ENCODE measurements at places on chromosomes 1 and 21.

DNA sequence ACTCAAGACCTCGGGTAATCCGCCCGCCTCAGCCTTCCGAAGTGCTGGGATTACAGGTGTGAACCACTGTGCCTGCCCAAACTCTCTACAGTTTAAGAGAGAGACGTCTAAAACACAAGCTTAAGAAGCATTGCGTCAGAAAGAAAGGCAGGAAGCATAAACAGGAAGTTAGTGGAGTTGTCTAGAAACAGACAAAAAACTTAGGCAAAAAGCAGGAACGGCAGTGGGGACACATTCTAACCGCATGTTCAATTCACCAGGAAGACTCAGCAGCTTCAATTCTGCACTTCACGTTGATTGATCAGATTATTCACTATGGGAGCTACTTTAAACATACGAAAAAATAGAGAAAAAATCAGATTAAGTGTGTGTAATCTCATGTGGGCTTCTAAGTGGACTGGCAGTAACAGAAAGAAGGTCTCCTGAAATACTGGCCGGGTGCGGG is 7.4 kb downstream of the CFAP74 start:
- DNase-seq: no peak

GRCh38 chr1:29312469-29313461 is 76.4 kb downstream of the PTPRU start:
- DNase-seq: no peak

- DNase-seq: peak; percentile 65
Measured at GRCh38 chr1:209926045-209926444, 12.0 kb upstream of the SYT14 start.

DNA sequence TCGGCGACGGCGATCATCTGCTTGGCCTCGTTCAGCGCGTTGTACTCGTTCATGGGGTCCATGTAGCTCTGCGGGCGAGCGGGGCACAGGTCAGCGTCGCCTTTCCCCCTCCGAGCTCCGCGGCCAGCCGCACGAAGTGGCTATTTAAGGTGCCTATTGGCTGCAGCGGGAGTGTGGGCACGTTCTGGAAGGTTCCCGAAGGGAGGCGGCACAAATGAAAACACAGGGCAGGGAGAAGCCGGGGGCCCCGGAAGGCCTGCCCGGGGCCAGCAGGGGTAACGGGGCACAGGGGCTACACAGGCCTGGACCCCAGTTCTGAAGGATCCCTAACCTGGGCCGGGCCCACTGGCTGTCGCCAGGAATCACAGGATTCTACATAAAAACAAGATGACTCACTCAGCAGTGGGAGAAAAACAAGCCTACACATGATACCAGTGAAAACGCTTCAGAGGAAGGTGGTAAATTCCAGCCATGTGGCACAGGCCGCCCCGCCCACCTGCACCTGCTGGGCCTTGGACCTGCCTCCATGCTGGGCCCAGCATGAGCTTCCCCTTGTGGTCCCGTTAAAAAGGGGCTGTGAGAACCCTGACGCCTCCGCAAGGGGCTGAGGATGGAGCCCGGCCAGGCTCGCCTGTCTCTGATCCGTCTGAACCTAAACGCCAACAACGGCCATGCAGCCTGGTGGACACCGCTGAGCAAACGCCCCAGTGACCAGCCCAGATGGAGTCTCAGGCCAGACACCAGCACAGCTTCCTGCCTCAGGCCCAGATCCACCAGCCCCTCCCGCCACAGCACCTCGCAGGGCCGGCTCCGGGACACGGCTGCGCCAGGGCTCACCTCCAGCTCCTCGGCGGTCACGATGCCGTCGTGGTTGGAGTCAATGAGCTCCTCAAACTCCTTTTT is 3.9 kb upstream of the TNFRSF4 start:
- no peak for DNase-seq

- DNase-seq: no peak
Measured at GRCh38 chr21:31991356-31992331, 118.8 kb downstream of the HUNK start.

GRCh38 chr1:211632808-211633523 is 42.5 kb downstream of the NEK2 start:
- no peak for DNase-seq

DNA sequence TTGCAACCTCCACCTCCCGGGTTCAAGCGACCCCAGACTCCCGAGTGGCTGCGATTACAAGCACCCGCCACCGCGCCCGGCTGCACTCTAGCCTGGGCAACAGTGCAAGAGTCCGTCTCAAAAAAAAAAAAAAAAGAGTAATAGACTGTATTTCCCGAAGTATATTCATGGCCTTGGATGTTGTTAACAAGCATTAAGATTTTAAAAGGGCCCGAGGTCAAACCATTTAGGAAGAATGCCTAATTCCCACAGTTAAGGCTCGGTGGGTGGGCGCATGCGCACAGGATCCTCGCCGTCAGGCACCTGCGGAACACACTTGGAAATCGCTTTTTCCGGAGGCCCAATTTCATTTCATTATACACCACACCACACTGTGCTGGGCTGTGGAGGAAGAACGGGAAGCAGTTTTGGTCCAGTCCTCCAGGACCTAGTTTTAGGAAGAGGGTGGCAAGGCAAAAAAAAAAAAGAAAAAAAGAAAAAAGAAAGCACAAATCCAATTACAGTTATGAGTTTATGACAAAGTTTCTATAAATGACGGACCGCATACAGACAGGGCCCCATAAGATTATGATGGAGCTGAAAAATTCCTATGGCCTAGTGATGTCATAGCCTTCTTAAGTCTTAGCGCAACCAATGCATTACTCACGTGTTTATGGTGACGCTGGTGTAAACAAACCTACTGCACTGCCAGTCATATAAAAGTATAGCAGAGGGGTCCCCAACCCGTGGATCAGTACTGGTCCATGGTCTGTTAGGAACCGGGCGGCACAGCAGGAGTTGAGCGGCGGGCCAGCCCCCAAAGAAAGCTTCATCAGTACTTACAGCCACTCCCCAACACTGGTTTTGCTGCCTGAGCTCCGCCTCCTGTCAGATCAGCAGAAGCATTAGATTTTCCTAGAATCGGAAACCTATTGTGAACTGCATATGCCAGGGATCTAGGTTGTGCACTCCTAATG is 38.2 kb downstream of the H3-3A start:
- DNase-seq: no peak

DNA sequence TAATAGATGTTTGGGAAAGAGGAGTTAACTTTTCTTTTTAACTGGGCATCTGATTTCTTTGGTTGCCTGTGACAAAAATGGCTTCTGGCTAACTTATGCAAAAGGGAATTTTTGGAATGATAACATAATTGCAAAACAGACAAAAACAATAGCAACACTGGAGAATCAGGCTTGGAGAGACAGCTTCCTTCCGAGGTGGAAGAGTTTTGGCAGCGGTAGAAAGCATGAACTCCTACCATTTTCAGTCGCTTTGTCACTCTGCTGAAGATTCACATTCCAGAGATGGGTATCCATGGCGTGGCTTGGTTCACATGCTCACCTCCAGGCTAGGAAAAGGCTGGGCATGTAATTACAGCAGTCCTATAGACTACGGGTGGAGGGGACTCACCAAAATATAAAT is 17.2 kb upstream of the FGGY start:
- no peak for DNase-seq

GRCh38 chr1:31207046-31207445 is 32.6 kb downstream of the NKAIN1 start:
- no peak for DNase-seq

DNA sequence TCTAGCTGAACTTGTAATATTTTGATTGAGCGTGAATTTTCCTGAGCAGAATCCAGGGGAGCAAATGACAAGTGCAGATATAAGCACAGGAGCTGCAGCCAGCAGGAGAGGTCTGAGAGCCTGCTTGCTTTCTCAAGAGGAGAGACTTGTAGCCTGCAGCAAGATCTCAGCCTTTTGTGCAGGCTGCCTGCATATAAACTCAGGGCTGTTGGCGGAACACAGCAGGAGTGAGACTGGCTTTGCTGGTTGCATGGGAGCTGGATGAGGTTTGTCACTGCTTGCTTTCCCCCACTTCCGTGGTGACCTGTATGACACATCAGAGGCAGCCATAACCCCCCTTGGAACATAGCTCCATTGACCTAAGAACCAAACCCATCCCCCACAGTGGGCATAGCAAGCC is 725.4 kb upstream of the RGS18 start:
- no peak for DNase-seq

DNA sequence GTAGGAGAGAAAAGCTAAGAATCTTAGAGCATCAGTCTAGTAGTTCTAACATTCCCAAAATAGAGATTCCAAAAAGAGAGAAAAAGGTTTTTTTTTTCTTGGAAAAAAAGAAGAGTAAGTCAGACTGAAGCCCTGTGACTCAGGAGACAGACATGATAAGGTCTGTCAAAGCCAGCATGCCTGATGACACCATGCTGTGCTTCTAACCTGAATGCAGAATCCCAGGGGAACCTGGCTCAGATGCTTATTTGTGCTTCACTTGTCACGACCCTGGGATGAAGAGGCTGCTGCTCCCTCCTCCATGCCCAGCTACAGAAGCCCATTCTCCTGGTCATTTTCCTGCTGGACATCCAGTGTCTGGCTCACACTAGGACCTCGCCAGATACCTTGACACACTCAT is 44.3 kb downstream of the ERICH3 start:
- DNase-seq: no peak

DNA sequence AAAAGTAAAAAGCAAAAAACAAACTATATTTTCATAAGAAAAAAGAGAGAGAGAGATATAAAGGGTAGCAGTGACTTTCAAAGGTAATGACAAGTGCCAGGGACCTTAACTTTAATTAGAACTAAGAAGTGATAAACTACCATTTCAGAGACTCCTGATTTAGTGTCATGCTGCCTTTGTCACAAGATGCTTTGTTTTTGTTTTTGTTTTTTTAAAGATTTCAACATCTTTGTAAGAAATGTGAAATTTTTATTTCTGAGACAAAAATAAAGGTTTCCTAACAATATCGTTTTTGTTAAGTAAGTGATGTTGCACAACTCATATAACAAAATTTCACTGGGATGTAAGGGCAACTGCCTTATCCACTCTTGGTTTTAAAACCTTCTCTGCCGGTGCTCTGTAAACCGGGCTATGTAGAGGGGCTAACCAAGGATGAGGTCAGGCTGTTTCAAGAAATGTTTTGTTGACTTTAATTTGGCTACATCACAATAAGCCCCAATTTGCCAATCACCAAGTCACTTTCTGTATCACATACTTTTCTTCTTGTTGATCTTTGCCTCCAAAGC is 35.2 kb upstream of the SYT2 start:
- no peak for DNase-seq

DNA sequence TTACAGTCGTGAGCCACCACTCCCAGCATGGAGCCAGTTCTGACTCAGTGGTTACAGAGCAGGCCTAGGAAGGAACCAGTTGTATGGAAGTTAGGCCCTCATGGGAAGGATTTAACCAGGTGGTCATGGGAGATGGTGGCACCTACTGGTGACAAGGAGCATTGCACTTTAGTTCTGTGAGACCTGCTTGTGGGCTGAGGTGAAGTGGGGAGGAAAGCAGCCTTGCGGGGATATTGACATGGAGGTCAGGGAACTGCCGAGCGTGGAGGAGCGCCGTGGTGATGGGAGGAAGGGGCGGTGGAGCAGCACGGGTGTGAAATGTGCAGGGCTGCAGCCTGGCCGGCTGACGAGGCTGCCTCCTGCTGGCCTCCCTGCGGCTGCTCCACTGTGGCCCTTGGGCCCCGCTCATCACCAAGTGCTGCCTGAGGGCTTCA is 100.4 kb downstream of the GALNT2 start:
- DNase-seq: no peak

DNA sequence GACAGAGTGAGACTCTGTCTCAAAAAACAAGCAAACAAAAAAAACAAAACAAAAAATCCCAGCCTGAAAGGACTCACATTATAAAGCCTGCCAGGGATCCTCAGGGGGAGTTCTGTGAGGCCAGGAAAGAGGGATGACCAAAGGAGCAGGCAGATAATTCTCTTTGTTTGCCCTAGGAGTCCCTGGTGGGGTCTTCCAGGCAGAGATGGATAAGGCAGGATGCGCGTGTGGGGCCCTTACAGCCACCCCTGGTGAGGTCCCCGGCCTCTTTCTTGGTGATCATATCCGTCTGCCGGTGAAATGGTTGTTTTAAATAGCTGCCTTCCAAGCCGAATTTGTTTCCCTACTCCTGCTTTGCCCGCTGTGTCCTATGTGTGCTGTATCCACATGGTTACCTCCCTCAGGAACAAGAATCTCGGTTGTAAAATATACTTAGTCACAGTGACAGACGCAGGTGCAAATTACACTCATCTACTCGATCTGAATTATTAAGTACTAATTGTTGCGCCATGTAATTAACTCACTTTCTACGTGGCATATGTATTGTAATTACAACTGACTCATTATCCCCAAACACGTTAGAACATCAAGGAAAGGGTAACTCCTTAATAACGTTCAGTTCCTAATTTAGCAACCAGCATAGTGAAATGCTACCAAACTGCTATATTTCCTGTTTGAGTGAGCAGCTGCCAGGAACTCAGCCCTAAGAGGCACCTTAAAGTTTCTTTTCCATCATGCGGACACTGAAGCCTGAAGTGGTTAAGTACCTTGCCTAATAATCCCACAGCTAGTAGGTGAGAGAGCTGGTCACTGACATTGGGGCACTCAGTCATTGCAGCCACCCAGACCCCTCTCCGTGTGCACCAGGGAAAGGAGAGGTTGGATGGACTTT is 106.4 kb downstream of the ZSCAN20 start:
- DNase-seq: no peak

DNA sequence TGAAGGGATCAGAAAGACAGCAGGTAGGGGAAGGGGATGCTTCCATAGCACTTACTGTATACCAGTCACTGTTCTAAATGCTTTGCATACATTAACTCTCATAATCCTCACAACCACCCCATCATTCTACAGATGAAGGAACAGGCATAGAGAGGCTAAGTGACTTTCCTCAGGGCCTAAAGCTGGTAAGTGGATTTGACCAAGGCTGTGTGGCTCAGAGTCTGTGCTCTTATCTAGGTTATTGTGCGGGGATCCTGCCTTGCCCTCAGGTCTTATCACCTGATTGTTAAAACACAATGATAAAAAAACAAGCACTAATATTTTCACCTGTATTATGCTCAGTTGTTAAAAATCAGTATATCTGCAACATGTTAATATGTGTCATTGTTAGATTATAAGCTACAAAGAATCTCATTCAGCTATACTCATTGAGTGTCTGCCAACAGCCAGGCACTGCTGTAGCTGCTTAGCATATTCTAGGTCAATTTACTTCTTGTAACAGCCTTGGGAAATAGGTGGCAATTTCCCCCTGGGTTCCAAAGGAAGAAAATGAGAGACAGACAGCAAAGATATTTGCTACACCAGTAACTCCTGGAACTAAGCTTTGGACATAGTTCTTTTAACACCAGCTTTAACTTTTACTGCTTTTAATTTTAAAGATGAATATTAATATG is 38.6 kb upstream of the RBM15 start:
- no peak for DNase-seq

DNA sequence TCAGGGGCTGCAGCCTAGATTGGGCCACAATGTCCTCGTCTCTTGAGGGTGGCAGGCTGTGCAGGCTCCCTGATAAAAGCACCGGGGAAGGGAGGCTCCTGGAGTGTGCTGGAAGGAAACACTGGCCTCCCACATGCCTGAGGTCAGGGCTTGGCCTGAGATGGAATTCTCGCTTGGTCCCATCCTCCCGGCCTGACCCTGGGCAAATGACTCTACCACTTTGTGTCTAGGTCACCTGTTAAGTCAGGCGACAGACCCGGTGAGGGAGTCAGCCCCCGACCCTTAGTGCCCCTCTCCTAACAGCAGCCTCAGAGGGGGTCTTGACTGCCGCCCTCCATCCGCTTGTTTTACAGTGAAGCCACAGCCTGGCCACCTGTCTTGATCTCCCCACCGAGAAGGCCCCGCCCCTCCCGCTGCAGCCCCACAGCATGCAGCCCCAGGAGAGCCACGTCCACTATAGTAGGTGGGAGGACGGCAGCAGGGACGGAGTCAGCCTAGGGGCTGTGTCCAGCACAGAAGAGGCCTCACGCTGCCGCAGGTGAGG is 2.5 kb downstream of the SMIM1 start:
- no peak for DNase-seq

- DNase-seq: peak; percentile 24
Measured at GRCh38 chr1:7207875-7208646, 422.8 kb downstream of the CAMTA1 start.

Data from smooth muscle cell of the brain vasculature (primary cell).